ENCODE measurements at places on chromosomes 5 and 9.

GRCh38 chr9:84327184-84327583 is 13.4 kb downstream of the SLC28A3 start:
- DNase-seq = no peak

- DNase-seq = no peak
Observed at GRCh38 chr5:82164977-82165713, 113.0 kb downstream of the RPS23 start.

- no peak for DNase-seq
Observed at GRCh38 chr9:131986089-131986488, 93.6 kb downstream of the MED27 start.

DNA sequence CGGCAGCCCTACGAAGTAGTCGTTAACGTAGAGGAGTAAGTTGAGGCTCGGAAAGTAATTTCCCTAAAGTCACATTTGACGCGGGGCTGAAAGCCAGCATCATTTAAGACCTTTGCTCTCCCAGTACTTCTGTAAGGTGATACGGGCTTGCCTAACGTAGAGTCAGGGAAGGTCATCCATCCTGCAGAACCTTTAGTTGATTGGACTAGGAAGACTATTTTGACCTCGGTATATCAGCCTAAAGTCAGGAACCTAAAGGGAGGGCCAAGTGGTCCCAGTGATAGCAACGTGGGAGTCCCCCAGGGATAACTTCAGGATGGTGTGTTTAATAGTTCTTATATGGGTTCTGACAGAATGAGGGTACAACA is 657 bp downstream of the NUP214 start:
- DNase-seq = no peak

DNA sequence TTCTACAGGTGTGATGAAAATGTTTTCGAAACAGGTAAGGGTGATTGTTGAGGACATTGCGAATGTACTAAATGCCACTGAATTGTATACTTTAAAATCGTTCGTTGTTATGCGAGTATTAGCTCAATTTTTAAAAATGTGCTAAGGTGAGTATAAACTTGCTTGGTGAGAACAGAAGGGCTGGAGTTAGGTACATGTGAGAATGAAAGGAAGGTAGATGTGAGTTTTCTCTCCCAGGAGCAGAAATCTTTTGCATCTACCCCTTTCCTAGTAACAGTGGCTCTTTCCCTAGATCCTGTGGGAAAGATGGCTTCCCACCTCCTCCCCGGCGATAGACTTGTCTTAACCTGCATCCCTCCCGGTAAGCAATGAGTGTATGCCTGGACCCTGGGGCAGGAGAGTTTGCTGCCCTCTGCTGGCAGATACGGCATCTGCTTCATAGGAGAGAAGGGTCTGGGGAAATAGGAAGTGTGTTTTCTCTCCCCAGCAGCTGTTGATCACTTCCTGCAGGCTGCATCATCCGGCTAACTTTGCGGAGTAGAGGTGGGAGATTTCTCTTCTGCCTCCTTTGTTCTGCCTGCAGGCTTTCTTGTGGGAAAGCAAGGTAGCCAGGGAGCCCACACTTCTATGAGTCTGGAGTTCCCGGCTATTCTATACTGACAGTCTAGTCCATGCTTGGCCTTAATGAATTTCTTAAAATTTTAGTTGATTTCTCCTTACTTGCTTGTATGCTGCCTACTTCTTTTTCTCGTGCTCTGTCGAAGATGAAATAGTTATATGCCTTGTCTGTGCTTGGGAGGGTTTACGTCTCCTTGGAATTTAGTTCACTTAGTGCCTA is 373.3 kb upstream of the SEMA6A start:
- no peak for DNase-seq

DNA sequence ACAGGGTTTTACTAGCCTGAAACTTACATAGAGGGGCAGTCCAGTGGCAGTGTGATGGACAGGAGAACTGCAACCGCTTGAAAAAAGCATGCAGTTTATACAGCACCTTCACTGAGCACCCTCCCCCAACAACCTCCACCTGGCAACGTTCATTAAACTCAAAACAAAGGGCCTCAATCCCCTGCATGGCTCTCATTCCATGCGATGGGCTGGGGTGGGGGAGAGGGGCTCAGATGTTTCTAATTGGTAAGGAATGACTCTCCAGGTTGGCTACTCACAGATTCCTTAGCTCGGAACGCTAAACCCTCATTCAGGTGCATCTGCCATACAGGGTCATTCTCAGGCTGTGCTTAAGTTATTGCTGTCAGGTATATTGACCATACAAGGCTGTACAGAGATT is 80.9 kb upstream of the ITGA1 start:
- no peak for DNase-seq

GRCh38 chr5:35281613-35282012 is 51.3 kb upstream of the PRLR start:
- no peak for DNase-seq

DNA sequence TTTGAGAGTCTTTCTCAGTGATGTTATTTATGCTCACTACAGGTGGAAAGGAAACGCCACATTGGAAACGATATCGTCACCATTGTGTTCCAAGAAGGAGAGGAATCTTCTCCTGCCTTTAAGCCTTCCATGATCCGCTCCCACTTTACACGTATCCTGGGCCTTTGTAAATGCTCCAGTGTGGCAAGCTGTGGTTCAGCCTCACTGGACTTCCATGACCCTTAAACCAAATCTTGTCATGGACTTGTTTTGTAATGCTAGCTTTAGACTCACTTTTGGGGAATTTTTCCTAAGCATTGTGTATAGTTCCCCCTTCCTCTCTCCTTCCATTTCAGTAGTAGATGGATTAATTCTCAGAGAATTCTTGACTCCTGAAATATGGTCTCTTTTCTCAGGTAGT is 60.9 kb upstream of the SLC2A8 start:
- DNase-seq = no peak

GRCh38 chr5:147830035-147830434 is 1.4 kb downstream of the SPINK1 start:
- DNase-seq = no peak

- DNase-seq = no peak
Observed at GRCh38 chr9:120932086-120932823, 5.7 kb upstream of the TRAF1 start.

DNA sequence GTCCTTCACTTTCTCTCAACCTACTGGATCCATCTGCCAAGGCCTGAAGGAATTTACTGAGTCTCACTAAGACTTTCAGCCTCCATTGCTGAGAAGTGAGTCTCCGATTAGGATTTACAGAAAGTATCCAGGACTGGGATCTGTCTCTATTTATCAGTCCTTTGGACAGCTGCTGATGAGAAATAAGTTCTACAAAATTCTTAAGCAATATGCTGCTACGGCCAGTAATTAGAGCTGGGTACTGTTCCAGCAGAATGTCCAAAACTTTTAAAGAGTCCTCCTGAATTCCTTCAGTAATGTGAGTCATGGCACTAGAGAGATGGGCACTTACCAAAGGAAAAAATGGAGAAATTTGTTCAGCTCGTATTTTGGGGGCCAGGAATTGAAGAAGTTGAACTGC is 5.9 kb downstream of the TEX10 start:
- DNase-seq = peak; percentile 40

GRCh38 chr9:36074870-36075532 is 38.3 kb downstream of the RECK start:
- peak; percentile 49 for DNase-seq

- DNase-seq = no peak
Observed at GRCh38 chr9:112551641-112552040, 65.0 kb downstream of the KIAA1958 start.

DNA sequence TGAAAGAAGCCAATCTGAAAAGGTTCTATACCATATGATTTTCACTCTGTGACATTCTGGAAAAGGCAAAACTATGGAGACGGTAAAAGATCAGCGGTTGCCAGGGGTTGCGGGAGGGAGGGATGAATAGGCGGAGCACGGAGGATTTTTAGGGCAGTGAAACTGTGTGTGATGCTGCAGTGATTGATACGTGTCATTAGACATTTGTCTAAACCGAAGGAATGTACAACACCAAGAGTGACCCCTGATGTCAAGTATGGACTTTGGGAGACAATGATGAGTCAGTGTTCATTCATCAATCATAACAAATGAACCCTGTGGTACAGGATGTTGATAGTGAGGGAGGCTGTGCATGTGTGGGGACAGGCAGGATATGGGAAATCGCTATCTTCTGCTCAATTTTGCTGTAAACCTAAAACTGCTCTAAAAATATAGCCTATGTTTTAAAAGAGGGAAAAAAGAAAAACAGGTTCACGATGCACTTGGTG is 34.4 kb downstream of the ERGIC1 start:
- DNase-seq = no peak

DNA sequence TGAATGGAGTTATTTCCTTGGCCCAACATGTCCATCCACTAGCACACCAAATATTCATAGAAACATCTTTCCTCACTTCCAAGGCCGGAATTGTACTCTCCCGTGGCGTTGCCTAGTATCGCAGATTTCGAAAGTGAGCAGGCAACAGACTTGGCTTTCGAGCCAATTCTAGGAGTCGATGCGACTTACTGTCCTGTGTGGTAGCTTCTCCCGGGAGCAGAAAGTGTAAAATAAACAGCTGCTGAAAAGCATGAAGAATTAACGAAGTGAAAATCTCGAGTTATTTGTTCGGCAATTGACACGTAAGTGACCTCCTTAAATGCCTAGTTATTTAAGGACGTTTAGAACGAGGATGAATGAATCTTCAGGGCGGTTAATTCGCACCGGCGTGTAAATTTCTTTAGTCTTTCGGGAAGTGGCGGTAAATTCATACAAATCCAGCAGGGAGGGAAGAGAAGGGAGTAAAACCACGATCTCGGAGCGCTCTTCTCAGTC is 449 bp upstream of the PCSK5 start:
- no peak for DNase-seq

- peak; percentile 45 for DNase-seq
Observed at GRCh38 chr9:129726322-129727160, 26.3 kb downstream of the PTGES start.

DNA sequence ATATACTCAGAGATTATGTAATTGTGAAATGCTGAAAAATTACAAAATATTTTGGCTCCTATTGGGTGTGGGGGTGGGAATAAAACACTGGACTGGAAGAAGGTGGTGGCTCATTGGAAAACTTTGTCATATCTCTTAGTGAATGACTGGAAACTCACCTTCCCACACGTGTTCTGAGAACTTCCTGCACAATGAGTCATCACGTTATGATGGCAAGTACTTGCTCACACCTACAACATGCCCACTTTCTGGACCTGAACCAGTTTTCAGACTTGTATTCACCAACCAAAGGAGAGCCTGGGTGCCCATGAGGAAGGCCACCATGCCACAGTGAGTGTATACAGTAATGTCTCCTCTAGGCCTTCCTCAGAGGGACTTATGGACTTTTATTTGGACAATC is 294.8 kb downstream of the ASTN2 start:
- DNase-seq = no peak

DNA sequence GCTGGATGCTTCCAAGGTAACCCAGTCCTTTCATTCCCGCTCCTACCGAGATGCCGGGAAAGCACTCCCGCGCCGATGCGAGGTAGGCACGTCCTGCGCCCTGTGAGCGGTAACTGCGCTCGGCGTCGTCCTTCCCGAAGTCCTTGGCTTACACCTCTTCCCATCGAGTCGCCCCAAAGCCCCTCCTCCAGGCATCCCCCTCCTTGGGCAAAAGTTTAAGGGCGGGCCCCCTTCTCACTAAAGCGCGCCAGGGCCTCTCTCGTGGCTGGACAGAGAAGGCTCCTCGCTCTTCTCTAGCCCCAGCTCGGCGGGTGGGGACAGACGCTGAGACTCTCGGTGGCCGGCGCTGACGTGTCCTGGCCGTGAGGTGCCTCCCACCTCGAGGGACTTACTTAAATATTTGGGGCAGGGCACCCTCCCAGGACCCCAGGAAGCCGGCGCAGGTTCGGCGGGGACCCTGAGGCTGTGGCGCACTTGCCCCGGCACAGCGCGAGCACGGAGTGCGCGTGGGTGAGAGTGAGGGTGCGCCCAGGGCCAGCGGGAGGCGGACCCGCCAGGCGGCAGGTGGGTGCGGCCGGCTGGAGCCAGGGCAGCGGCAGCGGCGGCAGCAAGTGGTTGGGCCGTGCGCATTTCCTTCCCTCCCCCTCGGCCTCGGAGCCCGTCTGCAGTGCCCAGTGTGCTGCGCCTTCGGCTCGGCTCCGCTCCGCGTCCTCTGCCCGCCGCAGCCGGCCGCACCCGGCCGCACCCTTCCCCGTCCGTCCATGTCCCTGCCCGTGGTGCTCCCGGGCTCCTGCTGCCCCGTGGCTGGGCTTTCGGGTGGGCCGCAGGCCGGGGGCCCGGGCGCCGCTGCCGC is at the start of gene ENTREP1:
Gene ENTREP1 (plus strand): TSS at position 667 of the 853 bp plus-strand sequence. CDS start 95 bp downstream, at position 762.
- DNase-seq = no peak

GRCh38 chr5:153991168-153991567 is 47.5 kb downstream of the FAM114A2 start:
- DNase-seq = no peak

DNA sequence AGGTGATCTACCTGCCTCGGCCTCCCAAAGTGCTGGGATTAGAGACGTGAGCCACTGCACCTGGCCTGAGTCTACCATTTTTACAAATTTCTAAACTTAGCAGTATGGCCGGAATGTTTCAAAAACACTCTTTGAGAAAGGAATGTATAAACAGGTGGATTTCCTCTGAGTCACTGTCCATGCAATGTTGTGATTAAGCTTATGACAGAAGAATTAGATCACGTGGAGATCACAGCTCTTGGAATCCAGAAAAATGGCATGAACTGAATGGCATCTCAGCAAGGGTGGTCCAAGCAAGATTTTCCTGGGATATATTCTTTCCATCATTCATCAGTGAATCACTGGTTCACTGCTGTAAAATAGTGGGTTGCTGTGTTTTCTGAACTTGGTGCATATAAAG is 865.0 kb downstream of the PTPRD start:
- DNase-seq = no peak

DNA sequence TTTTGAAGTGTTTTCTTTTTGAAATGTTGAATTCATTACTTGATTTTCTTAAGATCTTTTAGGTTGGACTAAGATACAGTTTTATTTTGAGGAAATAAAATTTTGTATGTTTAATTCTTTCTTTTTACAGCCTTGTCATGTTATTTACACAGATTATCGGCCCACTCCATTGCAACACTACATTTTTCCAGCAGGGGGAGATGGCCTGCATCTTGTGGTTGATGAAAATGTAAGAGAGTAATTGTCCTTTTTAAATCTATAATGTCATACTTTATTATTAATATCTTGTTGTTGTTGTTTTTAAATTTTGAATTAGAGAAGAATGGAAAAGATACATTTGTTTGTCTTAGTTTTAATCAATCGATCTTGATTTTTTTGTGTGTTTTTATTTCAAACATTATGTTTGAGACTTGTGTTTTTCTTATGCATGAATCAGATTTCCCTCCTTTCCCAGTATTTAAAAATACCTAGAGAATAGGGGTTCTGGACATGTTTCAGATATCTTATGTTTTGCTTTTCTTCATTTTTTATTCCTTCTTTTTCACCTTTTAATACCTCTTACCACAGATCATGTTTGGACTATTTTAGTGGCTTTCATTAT is 36.7 kb downstream of the MTREX start:
- no peak for DNase-seq

- peak; percentile 60 for DNase-seq
Observed at GRCh38 chr5:31993165-31993961, 180.8 kb downstream of the GOLPH3 start.

GRCh38 chr9:86519066-86519615 is 164.9 kb upstream of the TUT7 start:
- DNase-seq = no peak

- DNase-seq = no peak
Observed at GRCh38 chr5:17069995-17070511, 134.0 kb upstream of the MYO10 start.

All from BJ (cell line).